ENCODE measurements at places on chromosomes 3 and 15.
A peak's percentile ranks its signal among the peaks of the same experiment; 100 is the strongest.

DNA sequence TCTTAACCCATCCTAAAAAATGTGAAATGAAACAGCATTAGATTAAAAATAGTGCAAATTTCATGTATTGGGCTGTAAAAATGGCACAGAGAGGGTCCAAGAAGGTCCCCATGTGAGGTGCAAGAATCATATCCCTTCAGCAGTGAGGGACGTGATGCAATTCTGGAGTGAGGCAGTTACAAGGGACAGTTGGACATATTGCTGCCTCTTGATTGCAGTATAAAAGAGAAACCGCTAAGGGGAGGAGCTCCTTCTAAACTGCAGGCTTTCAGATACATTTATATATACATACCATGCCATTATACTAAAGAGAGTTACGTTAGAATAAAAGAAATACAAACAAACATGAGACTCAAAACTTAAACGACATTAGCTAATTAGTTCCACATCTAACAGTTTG, 304.2 kb upstream of the CTNNB1 start:
- no peak for DNase-seq

- no peak for DNase-seq
These were observed 19.2 kb upstream of the SOX2 start for GRCh38 chr3:181692311-181693145.

DNA sequence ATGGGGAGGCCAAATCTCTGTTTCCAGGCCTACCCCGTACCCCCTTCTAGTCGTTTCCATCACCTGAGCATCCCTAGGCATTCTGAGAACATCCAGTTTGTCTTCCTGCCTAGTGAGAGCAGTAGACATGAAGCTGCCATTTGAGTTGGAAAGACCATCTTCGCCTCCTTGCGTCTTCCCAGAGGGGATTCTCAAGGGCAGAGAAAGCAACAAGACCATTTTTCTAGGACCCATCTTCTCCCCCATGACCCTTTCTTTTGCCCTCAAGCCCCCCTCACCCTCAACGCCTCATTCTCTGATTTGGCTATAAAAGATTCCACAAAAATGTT, 148.7 kb upstream of the BHLHE40 start:
- DNase-seq, result no peak

GRCh38 chr15:79673416-79674123, 223.2 kb downstream of the MTHFS start:
- DNase-seq, result peak; percentile 21

DNA sequence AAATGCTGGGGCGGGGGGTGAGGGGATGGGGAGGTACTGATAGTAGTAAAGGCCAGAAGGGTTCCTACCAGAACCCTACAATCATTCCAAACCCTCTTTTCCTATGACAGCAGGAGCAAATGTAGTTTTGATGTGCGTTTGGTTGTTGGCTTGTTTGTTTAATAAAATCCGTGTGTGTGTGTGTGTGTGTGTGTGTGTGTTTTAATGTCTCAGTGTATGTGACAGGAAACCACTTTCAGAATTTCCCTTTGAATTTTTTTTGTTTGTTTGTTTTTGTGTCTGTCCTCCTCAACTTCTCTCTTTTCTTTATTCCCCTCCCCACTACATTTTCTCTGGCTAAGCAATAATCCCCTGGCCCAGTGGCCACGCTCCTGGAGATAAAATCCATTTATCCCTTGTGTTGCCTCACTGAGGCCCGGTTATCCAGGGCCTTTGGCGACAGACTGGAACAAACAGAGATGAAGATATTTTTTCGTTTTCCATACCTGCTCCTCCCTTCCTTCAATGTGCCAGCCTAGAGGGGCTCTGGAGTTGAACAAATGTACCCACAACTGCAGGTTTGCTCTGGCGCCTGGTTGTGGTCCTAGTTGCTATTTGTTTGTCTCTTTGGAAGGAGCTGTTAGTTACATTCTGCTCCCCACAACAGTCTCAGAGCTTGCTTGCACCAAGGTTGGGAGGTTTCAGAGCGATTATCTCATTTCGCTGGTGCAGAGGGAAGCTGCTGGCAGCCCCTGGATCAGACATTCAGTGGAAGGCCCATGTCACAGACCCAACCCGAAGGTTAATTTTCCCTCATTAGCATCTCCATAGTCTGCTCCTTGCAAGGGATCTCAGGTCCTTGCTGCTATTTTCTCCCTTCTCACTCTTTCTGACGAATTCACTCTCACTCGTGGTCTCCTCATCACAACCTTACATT, 17.9 kb downstream of the NR2F2 start:
- DNase-seq, result no peak

DNA sequence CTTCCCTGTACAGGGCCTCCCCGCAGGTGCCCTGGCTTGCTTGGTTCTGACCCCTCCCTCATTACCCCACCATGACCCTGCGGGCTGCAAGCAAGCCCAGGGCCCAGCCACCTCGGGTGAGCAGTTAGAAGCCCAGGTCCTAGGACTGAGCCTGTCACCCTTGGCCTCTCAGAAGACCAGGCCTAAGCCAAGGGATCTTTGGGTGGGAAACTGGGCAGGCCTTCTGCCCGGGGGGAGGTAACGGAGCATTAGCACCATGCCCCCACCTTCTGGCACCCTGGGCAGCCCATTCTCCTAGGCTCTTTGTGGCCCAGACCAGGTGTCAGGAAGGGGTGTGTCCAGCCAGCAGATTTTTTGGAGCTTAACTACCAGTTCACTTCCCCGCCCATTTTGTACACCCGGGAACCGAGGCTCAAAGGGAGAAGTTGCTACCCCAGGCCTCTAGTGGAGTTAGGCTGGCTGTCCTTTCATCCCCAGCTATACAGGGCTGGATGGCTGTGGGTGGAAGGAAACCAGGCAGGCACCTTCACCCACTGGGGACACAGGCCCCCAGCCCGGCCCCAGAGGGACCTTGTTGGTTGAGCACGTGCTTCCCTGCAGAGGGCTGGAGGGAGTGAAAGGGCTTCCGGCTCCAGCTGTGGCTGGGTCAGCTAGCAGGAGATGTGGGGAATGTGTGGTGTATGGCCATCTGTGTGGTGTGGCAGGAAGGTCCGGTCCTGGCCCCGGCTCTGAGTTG, 1.4 kb downstream of the CSK start:
- DNase-seq, result peak; percentile 43

DNA sequence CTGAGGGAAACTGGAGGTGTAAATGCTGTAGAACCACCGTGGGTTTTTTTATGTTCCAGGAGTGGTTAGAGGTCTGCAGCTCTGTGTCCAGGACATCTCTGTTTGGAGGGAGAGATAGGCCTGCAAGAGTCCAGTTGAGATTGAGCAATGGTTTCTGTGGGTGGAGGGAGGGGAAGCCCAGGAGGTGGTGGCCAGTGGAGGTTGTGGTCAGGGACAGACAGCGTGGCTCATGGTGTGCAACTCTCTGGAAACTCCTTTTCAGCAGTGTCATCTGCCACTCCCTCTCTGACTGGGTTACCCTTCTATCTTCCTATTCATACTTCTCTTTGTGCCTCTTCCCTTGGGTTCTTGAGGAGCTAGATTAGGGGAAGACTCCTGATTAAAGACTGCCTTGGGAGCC, 9.6 kb downstream of the XCR1 start:
- no peak for DNase-seq
